ENCODE measurements at places on chromosomes 3 and 15. TPM values are rescaled to one million over a fixed set of nuclear protein-coding genes. Genes with fewer than 3 reads are reported as not detected.

DNA sequence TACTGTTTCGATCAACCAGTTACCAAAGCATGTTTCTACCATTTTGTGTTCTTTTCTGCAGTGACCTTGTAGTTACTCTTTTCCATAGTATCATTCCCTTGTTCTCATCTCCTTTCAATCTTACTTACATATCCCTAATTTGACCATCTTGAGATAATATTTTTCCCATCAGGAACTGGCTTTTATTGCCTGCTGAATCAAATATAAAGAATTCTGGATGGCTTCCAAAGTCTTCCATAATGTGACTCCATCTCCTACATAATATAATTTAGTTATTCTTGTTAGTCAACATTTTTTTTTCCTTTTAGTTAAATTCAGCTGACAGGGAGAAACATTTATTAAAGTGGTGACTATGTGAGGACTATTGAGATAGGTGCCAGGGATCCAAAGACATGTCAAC, 7.0 kb downstream of the USP8 start:
- no peak for DNase-seq

DNA sequence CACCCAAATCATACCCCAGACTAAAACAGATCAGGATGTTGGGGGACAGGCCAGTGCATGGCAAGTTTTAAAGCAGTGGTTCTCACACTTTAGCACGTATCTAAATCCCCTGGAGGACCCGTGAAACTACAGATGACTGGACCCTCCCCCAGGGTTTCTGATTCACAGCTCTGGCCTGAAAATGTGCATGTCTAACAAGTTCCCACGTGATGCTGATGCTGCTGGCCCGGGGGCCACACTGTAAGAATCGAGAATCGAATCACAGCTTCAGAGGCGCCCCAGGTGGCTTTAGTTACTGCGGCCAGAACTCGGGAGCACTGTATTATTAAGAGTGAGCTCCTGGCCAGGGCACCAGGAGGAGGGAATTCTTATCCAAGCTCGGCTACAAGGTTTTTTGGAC, 11.6 kb downstream of the ADAMTS17 start:
- DNase-seq: no peak

DNA sequence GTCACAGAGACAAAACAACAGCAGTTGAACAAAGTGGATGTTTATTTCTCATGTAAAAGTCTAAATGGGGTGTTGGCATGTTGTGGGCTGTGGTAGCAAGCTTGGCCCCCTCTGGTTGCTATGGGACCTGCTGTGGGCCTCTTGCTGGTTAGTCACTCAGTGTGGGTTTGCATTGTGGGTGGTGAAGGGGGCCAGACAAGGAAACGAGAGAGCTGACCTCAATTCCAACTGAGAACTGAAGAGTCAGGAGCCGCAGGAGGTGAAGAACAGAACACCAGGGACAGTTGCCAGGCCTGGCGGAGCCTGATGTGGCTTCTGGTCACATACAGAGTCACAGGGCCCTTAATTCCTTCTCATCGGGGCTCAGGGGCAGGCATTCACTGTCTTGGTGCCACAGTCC, 1.9 kb upstream of the ADPGK start:
- DNase-seq: peak; percentile 47

DNA sequence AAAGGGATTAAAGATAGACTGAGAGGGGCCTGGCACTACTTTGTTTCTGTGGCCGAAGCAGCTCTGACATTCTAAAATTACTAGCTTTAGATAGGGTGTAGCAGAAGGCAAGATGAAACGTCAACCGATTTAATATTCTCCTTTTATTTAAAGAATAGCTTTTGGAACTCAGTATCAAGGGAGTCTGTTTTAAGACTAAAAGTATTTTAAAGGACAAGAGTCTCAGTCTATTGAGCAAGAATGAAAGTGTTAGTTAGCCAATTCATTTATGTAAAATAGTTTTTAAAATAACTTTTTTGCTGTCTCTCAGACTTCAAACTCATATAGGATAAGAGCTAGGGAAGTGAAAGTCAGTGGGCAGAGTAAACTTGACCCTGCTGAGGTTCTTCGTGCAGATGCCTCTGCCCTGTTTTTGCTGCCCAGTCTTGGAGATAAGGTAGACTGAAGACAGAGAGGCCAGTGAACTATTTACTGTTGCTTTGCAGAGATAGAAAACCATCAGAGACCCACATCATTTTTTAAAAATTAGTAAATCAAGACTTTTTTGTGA, 1090.9 kb downstream of the ROBO2 start:
- DNase-seq: no peak

GRCh38 chr3:14640157-14640562, 11.4 kb upstream of the CCDC174 start:
- no peak for DNase-seq

The IQCH gene
- 1.2 TPM for total RNA-seq

DNA sequence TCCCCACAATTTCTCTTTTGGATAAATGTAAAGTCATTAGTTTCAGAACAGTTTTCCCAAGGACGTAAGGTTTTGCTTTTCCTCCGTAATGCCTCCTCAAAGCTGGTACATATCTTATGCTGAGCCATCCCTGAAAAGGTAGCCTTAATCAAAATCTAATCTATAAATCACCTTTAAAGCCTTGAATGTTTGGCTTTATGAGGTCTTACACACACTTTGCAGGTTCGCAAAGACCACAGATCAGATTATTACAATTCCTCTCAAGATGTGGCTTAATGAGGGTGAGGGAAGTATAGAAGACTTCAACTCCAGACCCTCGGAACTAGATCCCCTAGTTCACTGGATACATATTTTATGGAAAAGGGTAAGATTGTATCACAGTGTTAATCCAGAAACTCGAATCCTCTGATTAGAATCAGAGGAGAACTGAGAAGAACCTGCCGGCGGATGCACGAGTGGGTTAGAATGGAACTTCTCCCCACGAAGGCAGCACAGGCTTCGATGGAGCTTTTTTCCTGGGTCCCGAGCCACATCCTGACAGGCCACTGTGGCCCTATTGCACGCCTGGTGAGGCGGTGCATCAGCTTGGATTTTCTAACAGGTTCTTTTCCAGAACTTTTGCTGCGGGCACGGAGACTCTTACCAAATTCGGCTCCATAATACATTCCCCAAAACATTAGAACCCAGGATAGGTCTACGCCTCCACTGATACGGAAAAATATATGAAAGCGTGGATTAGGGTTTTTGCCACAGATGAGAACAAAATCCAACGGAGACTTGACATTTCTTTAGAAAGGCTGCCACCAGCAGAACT, 1.2 kb downstream of the CTXND1 start:
- DNase-seq: no peak

The TLR9 gene
- total RNA-seq: 1.6 TPM

The SLC12A8 gene
- 0.50 TPM for total RNA-seq

- no peak for DNase-seq
Observed at GRCh38 chr3:76715426-76715825, 324.5 kb upstream of the ROBO2 start.
